Activated CD4-positive, alpha-beta T cell treated with anti-CD3 and anti-CD28 coated beads for 1 hour (primary cell): ENCODE measurements at places on chromosomes 11 and 22.

- DNase-seq: no peak
These were observed 476.8 kb downstream of the METTL15 start for GRCh38 chr11:28584992-28585391.

GRCh38 chr11:62804310-62805075 is 747 bp downstream of the NXF1 start:
- no peak for DNase-seq

- DNase-seq: no peak
These were observed 3.6 kb downstream of the CLCF1 start for GRCh38 chr11:67369801-67370284.

DNA sequence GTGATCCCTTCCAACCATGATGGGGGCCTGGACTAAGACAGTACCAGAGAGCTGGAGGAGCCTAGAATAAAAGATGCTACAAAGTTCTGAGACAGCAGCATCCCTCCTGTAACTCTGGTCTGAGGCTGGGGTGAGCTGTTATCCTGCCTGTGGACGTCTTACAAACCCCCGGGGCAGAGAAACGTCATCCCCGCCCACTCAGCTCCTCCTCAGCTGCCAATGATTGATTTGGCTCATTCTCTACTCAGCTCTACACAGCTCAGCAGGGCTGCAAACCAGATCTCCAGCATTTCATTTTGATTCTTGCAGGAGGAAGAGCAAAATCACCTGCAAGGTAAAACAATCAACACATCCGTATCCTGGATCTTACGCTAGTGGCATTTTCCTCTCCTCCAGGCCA is 55.5 kb downstream of the CSNK2A3 start:
- DNase-seq: no peak

DNA sequence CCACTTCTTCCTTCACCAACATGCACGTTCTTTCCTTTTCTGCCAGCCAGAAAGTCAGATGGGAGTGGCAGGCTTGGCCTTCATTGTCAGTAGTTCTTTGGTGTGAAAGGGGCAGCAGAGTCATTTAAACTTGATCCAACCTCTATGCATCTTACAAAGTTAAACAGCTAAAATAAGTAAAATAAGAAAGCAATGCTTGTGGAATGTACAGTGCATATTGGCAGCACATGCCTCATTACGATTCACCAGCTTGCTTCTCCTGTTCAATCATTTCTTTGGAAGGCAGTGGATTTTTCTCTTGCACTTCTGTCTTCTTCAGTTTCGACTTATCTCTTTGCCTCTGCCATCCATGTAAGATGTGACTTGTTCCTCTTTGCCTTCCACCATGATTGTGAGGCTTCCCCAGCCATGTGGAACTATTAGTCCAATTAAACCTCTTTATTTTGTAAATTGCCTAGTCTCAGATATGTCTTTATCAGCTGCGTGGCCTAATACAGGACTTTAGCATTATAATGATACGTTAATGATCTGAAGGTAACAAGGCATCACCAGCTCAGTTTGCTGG is 14.8 kb downstream of the LGALS12 start:
- no peak for DNase-seq

- DNase-seq: no peak
These were observed 34.9 kb downstream of the UBASH3B start for GRCh38 chr11:122690384-122690783.

DNA sequence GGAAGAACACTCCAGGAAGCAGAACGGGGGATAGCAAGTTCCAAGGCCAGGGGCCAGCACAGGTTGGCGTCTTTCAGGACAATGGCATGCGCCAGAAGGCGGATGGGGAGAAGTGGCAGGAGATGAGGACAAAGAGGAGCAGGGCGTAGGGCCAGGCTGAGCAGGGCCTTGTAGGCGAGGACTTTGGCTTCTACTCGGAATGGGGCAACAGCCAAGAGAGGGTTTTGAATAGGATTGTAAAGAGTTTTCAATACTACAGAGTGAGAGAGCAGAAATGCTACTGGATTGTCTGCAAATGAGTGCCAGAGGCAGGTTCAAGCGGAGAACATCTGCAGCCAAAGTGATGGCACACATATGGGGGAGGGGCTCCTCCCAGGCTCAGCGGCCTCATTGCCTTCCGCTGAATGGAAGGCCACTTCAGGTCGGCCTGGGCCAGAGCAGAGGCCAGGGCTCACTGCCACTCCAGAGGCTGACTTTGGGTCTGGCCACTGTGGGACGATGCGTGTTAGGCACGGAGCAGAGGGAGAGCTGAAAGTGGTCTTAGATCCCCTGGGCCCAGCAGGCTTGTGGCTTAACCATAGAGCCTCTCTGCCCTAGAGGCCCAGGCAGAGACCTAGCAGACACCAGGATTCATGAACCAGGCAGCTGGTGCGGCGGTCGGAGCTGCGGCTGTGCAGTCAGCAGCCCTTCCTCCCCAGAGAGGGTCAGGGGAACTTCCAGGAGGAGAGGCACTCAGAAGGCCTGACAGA is 118.2 kb downstream of the DSCAML1 start:
- DNase-seq: no peak

GRCh38 chr11:92489826-92490399 is 265.3 kb downstream of the FAT3 start:
- no peak for DNase-seq

DNA sequence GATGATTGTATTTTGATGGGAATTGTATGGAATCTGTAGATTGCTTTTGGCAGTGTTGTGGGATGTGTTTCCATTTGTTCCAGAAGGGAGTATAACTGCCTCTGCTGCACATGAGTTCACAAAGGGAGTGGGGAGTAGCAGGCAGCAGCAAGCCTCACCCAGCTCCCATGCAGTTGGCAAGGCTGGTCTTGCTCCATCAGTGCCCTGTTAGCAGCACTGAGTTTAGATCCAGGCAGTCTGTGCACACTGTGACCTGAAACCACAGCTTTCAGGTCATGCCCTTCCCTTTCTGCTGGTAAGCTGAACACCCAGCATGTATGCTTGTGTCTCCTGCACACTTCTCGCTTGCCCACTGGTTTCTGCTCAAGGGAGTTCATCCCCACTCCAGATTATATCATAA is 3.7 kb upstream of the NUCB2 start:
- DNase-seq: no peak

- no peak for DNase-seq
These were observed 39.8 kb downstream of the IL18BP start for GRCh38 chr11:72038491-72038890.

DNA sequence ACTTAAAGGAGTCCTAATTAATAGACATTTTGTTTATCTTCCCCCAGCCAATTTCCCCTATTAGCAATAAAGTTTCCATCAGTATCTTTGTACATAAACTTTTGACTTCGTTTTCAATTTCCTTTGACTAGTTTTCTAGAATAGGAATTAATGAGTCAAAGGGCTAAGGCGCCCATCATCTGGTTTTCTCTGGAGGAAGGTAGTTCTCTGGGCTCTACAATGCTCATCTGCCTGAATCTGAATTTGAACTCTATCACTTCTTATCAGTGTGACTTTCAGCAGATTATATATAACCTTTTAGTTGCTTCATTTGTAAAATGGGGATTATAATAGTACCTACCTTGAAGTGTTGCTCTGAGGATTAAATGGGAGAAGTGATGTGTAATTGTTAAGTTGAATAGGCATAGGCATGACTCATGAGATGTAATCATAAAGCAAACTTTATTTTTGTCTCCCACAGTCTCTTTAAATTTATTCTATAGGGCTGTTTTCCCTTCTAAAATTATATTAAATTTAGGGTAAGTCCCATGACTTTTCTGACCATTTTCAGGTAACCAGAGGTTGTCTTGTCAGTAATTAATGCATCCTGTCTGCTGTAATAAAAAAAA is 5.8 kb upstream of the TUB start:
- no peak for DNase-seq

- peak; percentile 48 for DNase-seq
These were observed 43.8 kb upstream of the BARX2 start for GRCh38 chr11:129331871-129332274.

GRCh38 chr11:43556612-43557375 is 123.7 kb upstream of the HSD17B12 start:
- DNase-seq: no peak

DNA sequence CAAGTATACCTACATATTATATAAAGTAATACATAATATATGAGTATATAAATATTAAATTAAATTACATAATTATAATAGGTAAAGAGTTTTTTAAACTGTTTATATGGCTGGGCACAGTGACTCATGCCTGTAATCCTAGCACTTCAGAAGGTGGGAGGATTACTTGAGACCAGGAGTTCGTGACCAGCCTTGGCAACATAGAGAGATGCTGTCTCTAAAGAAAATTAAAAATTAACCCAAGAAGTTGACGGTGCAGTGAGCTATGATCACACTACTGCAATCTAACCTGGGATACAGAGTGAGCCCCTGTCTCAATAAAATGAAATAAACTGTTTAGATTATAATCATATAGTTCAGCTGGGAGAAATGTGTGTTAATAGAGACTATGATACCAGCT is 363.0 kb downstream of the DDX10 start:
- DNase-seq: no peak

- no peak for DNase-seq
These were observed 20.0 kb upstream of the CASP12 start for GRCh38 chr11:104918113-104918824.

- no peak for DNase-seq
These were observed 471.9 kb downstream of the MIAT start for GRCh38 chr22:27129266-27129665.

GRCh38 chr11:126878913-126879482 is 121.6 kb downstream of the KIRREL3 start:
- no peak for DNase-seq

DNA sequence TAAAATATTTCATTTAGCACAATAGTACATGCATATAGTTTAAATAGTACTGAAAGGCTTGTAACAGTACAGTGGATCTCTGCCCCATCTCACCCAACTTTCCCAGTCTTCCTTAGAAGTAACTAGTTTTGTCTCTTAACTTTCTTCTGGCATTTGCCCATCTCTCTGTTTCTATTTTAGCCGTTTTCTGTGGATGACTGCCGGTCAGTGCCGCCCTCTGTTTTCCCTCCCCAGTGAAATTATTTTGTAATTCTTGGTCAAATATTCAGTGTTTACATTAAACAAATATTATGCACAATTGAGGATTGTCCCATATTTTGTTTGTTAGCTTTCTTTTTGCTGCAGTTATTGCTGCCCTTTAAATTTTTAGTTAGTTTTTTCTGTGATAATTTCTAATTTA is 8.3 kb downstream of the PDHX start:
- DNase-seq: no peak

GRCh38 chr11:17350455-17351171 is 987 bp upstream of the NCR3LG1 start:
- DNase-seq: no peak

DNA sequence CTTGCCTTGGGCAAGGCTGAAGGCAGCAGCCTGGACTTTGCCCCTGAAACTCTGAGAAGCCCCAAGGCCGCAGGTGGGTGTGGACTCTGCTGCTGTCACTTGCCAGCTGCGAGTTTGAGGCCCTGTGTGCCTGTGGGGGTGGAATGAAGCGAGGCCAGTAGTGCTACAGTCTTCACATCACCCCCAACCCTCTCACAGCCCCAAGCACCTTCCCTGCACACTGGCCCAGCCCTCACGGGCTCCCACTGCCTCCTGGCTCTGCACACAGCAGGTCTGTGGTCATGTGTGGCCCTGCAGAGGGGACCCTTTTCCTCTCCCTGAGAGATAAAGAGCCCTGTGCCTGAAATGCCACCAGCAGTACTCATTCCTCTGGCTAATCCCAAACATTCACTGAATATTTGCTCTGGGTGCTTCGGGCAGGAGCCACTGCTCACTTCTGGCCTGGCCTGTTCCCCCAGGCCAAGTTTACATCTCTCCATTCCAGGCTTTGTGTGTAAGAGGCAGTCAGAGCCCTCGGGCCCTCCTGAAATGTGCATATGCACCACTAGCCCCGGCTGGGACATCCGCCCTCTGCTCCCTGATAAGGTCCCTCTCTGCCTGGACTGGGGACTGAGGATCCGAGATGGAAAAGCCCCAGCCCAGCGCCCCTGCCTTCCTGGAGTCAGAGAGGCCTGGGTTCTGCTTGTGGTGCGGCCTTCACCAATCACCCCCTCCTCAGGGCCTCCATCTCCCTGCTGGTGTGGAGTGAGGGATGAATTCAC is 17.7 kb downstream of the MGAT3 start:
- no peak for DNase-seq

DNA sequence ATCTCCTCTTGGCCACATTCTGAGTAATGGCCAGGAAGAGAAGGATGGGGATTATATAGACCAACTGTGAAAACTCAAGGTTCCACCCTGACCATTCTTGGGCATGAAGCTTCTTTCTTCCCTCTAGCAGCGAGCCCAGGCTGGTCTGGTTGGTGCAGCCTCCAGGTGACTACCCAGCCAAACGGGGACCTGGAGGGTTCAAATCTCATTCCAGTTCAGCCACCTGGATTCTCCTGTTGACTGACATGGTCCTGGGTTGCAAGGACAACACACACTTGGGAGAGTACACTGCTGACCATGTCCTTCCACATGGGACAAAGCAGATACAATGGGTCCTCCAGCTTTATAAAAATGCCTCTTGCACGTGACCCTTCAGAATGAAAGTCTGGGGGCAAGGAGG is 67.0 kb downstream of the SHANK2 start:
- no peak for DNase-seq

- DNase-seq: no peak
These were observed 33.0 kb upstream of the P2RY2 start for GRCh38 chr11:73184953-73185671.

GRCh38 chr22:47435204-47435487 is 672.7 kb downstream of the TBC1D22A start:
- no peak for DNase-seq

DNA sequence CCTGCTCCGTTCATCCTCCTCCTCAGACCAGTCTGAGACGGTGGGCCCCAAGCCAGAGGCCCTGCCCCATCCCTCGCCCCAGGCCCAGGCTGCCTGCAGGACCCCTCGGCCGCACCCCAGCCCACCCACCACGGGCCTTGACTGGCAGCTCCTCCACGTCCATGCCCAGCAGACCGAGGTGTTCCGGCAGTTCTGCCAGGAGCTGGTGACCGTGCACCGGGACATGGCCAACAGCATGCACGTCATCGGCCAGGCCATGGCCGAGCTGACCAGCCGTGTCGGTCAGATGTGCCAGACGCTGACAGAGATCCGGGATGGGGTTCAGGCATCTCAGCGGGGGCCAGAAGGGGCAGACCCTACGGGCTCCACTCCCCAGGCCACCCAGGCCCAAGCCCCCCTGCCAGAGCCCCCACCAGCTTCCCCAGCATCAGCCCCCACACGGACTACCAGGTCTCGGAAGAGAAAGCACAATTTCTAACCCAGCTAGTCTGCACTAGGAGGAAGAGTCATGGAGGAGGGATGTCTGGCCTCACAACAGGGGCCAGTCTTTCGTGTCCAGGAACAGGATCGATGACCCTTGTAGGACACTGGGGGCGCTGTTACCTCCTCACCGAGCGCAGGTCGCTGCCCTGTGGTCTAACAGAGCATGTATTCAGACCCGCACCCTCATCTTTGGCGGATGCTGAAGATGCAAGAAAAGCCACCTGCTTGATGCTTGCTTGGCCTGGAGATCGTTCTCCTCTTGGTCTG is 66.3 kb downstream of the PRDM11 start:
- DNase-seq: no peak

DNA sequence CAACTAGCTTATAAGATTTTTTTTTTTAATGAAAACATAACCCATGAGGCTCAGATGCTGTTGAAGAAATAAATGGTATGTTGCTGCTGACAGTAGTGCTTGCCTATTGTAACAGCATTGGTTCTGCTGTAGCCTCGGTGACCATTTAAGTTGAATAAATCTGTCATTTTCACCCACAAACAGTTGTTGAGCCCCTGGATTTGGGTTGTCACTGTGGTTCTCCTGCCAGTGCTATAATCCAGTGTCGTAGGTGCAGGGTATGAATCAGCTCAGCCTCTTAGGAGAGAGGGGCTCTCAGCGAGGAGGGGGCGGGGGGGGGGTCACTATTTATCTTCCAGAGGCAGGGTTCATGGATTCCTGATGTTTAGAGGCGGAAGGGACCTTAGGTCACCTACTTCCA is 49.9 kb upstream of the HORMAD2 start:
- DNase-seq: no peak

- DNase-seq: no peak
These were observed 39.2 kb upstream of the NFAM1 start for GRCh38 chr22:42471441-42471840.
